ENCODE measurements at places on chromosomes 2 and 18. TPM values are rescaled to one million over a fixed set of nuclear protein-coding genes. Genes with fewer than 3 reads are reported as not detected.

CROCC2 gene
- total RNA-seq: 1.0 TPM

UGT1A10 gene
- total RNA-seq: not detected

LRATD1 gene
- under 0.01 TPM for total RNA-seq

SERPINB4 gene
- total RNA-seq: not detected

STON1 gene
- total RNA-seq: 14.4 TPM

FZD7 gene
- total RNA-seq: 82.4 TPM

FAM117B gene
- 1.7 TPM for total RNA-seq

HES6 gene
- total RNA-seq: 2.9 TPM

CCDC141 gene
- 0.29 TPM for total RNA-seq

GPR45 gene
- not detected for total RNA-seq

MC4R gene
- total RNA-seq: not detected

MYCN gene
- not detected for total RNA-seq

IL1B gene
- total RNA-seq: 0.15 TPM

APCDD1 gene
- 4.5 TPM for total RNA-seq

KLHL14 gene
- not detected for total RNA-seq

RAB27B gene
- total RNA-seq: 2.0 TPM

RAX gene
- total RNA-seq: not detected

MTLN gene
- total RNA-seq: 49.3 TPM
